ENCODE measurements at places on chromosomes 5 and 9.

GRCh38 chr5:25255128-25255527 lies 610.4 kb upstream of the CDH10 start:
- no peak for DNase-seq

DNA sequence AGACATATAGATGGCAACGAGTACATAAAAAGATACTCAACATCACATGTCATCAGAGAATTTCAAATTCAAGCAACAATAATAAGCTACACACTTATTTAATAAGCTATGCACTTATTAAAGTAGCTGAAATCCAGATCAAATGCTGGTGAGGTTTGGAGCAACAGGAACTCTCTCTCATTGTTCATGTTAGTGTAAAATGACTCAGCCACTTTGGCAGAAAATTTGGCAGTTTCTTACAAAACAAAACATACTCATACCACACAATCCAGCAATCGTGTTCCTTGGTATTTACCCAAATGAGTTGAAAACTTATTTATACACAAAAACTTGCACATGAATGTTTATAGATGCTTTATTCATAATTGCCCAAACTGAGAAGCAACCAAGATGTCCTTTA lies 131.5 kb upstream of the NFIL3 start:
- peak; percentile 25 for DNase-seq

- DNase-seq, result no peak
Measured at GRCh38 chr9:90836411-90837080, 34.9 kb downstream of the SYK start.

DNA sequence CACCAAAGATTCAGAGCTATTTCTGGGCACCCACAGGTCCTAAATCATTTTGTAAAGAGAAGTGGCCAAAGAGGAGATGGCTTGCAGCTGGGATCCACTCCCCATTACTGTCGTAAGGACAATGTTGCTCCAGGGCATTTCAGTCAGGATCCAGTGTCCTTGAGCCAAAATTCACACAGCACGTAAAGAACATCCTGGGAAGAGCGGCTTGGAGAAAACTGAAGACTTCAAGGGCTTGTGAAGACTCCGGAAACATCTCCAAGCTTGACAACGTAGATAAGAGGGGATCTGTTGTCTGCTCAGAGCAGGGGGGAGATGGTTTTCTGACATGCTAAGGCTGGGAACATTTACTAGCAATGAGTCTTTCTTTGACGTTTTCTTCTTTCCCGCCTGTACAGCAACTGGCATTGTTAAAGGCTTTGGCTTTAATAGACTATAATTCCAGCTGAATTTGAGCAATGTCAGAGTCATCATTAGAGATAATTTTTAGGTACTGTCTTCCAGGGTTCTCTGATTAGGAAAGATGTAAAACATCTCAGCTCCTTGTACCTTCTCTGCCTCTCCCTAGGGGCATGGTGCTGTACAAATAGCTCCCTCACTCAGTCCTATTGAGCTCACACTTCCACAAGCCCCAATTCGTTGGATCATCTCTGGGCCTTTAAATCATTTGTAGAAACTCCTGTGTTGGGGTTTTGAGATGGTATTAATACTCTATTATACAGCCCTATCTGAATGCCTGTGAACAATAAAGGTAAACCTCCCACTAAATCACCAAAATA lies 39.7 kb downstream of the EGFLAM start:
- DNase-seq, result no peak

- DNase-seq, result no peak
Measured at GRCh38 chr9:21682381-21682780, 120.1 kb upstream of the MTAP start.

- no peak for DNase-seq
Measured at GRCh38 chr5:115895821-115896220, 54.1 kb downstream of the AP3S1 start.

- DNase-seq, result peak; percentile 37
Measured at GRCh38 chr5:77145666-77146065, 58.6 kb upstream of the ZBED3 start.

DNA sequence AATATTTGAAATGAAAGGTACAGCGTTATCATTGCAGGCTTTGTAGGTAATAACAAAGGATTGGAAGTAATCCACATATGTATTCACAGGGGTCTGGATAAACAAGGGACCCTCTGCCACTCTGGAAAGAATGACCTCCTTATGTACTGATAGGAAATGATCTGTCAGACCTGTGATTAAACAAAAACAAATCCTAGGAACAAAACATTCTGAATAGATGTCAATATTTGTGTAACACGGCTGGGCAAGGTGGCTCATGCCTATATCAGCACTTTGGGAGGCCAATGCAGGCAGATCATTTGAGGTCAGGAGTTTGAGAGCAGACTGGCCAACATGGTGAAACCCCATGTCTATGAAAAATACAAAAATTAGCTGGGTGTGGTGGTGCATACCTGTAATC lies 42.3 kb downstream of the NSUN2 start:
- DNase-seq, result no peak

DNA sequence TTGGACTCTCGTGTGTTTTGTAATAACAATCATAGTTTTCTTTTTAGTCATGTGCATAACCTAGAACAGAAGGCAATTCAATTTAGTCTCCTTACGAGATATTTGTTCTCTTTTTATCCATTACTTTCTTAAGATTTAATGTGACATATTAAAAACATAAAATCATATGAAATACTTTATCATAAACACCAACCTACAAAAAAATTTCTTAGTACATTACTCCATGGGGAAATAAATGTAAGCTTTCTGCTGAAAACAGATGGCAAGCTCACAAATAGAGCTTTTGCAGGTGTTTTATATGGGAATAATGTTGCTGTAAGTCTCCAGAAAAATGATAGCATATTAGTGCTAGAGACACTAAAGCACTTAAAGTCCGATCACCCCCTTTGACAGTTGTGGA lies 1035.2 kb upstream of the ARRDC3 start:
- DNase-seq, result no peak

DNA sequence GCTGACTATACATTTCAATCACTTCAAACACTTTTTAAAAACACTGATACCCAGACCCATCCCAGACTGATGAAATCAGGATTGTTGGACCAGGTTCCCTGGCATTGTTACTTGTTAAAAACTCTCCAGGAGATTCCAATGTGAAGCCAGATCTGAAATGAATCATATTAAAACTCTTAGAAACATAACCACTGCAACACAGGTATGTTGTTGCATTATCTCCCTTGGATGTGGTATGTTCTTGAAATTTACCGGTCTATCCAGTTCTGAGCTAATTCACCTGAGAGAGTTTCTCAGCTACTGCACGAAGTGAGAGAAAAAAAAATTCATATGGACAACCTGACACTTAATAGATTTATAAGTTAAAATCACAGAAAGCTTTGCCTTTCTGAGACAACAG lies 21.8 kb downstream of the MEF2C start:
- DNase-seq, result no peak

DNA sequence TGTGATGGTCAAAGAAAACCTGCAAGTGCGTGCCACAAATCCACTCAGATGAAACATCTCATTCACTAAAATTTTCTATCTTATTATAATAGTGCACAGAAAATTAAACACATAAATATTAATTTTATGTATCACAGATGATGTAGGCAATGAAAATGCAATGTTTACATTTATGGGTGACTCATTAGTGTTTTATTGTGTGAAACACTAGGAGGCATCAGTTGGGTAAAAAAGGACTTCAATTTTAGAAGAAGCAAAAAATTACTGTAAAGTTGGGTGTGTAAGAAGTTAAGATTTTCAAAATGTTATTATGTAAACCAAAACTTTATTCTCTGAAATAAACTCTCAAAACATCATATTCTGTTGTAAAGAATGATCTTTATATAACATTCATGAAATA lies 4.0 kb downstream of the MEF2C start:
- DNase-seq, result no peak

- DNase-seq, result no peak
Measured at GRCh38 chr5:36874465-36874864, 2.1 kb upstream of the NIPBL start.

Measured in brain microvascular endothelial cell (primary cell).